Ovary (tissue), 10 donors: ENCODE measurements at places on chromosomes 13 and 19. TPM values are rescaled to one million over a fixed set of nuclear protein-coding genes. Genes with fewer than 3 reads are reported as not detected.

- no peak for DNase-seq
Measured at GRCh38 chr19:17370026-17370587, 7.0 kb downstream of the PLVAP start.

DNA sequence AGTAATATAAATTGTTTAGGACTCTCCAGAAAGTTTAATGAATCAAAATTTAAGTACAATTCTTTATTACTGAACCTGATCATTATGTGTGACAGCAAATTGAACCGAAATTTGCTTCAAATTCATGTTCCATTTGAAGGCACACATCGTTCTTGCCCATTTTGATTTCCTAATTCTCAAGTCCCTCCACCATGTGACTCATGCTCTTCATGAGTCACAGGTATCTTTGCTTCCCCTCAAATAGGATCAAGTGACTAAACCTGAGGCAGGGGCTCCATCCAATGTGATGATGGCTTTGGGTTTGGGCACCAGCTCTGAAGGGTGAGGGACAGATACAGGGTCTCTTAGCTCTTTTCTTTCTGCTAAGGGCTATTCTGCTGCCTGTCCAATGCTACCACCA, 86.1 kb downstream of the THSD1 start:
- DNase-seq: no peak

GRCh38 chr13:98399756-98400155, 177.2 kb downstream of the STK24 start:
- no peak for DNase-seq

Gene HSPH1
- 93.2 TPM for total RNA-seq

Gene OR10H5
- not detected for total RNA-seq

Gene SIGLEC11
- total RNA-seq: 77.6 TPM

GRCh38 chr19:13838435-13839129, 38.4 kb upstream of the NANOS3 start:
- DNase-seq: no peak

GRCh38 chr19:38289955-38290354, 14.1 kb upstream of the C19orf33 start:
- DNase-seq: no peak

DNA sequence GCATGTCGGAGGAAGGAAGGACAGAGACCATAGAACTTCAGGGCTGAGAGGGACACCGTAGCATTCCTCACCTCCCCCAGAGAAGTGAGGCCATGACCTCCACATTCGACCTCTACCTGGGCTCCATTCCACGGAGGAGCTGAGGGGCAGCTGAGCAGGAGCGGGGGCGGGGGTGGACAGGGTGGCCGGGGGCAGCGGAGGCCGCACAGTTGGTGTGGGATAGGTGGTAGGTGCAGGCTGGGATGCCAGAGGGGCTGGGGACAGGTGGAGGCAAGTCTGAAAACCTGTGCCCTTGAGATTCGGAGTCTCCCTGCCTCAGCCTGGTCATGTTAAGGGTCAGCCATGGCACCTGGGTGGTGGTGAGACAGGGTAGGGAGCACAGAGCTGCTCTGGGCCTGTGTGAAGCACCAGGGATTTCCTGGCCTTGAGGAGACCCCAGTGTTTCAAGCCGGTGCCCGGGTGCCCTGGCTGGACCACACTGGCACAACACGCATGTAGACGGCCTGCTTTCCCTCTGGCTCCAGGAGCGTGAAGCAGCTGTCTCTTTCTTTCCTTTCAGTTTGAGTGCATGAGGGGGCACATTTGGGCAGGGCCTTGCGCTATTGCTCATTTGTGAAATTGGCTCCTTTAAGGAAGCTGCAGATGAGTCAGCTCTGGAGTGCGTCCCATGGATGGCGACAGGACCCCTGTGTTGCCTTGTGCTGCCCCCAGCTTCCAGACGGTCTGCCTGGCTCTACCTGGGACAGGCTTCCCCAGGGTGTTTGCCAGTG, 51.8 kb downstream of the TSSK6 start:
- DNase-seq: peak; percentile 56

Gene CGB5
- not detected for total RNA-seq

Gene SIAH3
- total RNA-seq: not detected

DNA sequence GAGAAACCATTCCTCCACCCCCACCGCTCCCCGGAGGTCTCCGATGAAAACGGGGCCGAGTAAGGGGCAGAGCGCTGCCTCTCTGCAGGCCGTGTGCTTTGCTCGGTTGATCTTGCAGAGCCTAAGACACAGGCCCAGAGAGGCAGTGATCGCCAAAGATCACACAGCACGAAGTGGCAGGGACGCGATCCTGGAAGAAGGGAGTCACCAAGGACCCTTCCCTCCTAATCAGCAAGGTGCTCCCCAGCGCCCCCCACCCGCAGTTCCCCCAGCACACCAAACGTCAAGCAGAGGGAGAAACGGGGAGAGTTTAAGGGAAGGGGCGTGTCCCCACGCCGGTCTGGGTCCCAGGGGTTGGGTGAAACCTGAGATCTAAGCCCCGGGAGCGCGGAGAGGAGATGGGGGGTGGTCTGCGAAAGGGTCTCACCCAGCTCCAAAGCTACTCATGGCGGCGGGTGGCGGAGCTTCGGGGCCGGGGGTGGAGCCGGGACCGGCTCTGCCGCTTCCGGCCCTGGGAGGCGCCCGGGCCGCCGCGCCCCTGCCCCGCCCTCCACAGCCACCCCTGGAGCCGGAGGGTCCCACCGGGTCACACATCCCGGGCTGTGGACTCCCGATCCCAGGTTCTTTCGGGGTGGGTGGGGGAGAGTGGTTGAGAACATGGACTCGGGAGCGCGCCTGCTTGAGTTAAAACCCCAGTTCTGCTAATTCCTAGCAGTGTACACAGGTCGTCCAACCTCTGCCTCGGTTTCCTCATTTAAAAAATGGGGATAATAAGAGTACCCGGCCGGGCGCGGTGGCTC, at the start of gene EML2:
TSS of gene EML2 (minus strand) at position 468 of the 800 bp plus-strand sequence. CDS start at position 447, 21 bp downstream.
- DNase-seq: peak; percentile 50

DNA sequence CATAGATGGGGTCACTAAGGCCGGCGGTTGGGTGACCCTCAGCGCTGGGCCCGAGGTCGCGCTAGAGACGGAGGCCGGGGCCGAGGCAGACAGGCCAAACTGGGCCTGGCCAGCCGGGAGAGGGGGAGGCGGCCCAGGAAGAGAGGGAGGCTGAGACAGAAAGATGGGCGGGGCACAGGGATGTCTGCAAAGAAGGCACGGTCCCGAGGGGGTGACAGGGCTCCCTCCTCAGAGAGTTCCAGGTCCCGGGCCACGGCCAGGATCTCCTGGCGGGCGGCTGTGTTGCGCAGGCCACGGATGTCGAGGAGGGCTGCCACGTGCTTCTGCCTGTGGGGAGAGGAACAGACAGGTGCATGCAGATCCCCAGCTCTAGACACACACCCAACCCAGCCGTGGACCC, 32.2 kb downstream of the EXOC3L2 start:
- DNase-seq: no peak

GRCh38 chr19:20315543-20315942, 148.5 kb downstream of the ZNF486 start:
- no peak for DNase-seq

DNA sequence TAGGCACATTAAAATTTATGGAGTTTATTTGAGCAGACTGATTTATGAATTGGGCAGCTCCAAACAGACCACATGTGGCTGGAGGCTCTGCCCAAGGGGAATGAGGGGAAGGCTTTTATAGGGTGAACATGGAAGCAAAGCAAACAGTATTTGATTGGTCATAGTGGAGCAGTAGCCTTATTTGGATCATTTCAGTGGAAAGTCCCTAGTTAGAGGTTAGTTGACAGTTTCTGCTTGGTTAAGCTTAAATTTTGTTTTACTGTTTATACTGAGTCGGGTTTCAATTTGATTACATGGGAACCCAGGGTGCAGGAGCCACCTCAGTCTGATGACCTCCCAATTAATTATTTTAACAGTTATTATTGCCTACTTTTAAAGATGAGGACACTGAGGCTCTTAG, 140.5 kb downstream of the NDFIP2 start:
- DNase-seq: no peak

Gene ACER1
- not detected for total RNA-seq

GRCh38 chr19:49403404-49404187, 15.5 kb downstream of the KASH5 start:
- no peak for DNase-seq

DNA sequence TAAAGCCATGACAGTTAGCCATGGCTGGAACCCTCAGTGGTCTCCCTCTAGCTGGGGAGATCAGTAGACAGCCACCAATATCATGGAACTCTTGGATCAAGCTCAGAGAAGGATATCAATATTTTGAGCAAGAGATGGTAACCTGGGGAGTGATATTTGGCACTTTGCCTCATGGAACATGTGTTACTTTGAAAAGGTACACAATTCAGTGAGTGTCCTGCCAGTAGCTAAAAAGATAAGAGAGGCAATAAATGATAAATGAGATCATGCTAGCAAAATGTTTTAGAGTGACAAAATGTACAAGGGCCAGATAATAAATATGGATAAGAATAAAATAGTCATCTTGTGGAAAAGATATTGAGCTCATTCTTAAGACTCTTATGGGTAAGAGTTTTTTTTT, 1618.7 kb downstream of the OLFM4 start:
- no peak for DNase-seq

Gene HRC
- total RNA-seq: 2.7 TPM

Gene IGFL2
- not detected for total RNA-seq

DNA sequence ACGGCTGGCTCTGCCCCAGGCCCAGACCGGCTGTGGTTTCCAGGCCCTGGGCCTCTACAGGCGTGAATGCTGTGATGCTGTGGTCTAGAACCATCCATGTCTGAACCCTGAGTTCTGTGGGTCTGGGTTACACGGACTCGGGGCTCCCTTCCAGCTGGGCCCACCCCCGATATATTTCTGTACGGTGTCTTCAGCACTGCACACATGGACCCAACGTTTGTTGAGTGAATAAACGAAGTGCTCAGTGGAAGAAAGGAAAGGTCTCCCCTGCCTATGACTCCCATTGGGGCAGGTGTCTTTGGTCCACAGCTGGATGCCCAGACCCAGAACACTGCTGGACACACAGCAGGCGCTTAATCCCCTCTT, 6.7 kb downstream of the TEKTIP1 start:
- no peak for DNase-seq

DNA sequence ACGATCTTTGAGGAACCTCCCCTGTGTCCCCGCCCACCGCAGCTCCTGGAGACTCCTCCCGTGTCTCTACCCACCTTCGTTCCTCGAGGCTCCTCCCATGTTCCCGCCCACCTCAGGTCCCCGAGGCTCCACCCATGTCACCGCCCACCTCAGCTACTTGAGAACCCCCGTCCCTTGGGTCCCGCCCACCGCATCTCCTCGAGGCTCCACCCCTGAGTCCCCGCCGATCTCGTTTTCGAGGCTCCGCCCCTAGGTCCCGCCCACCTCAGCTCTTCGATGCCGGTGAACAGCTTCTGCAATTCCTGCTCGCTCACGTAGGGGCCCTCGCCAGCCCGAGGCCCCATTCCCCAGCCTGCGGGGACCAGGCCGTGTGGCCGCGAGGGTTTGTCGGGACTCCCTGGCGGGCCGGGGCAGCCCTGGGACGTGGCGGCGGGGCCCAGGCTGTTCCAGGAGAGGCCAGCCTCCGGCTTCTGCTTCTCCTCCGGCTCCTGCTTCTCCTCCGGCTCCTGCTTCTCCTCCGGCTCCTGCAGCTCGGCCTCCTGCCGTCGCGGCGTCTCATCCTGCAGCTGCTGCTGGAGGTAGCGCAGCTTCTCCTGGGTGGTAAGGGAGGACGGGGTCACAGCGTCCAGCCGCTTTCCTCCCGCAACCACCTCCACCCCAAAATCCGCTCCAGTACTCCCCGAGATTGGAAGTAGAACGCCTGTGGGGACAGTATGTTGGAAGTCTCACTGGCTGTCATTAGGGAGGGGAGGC, 16.7 kb downstream of the TSKS start:
- peak; percentile 63 for DNase-seq

DNA sequence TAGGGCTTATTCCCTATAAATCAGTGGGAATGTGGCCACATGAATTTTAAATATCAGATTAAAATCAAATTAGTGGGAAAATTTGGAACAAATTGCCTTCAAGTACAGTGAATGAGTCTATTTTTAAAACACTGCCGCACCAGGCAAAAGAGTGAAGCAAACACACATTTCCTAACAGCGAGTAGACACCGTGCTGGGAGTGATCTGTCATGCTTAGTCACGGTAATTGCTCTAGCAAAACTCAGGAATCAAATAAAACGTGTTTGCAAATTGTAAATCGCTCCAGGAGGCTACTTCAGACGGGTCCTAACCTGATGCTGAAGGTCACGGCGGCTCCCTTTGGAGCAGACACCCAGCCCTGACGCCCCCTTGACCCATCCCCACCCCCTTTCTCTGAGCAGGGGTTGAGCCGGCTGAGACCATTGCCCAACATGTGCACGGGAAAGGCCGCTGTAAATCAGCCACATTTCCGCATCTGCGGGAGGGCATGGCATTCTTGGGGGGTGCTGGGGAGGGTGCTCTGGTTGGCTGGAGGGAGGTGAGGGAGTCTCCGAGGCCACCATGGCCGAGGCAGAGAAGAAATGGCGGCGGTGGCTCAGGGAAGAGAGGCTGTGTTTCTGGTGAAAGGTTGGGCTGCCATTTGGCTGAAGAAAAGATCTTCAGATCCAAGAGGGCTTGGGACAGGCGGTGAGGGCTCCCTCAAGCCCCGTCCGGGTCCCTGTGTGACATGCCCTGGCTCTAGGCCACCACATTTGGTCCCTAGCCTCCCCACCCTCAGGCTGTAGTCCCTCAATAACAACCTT, 8.9 kb downstream of the CEBPA start:
- DNase-seq: no peak

Gene METTL21C
- total RNA-seq: not detected

- no peak for DNase-seq
Measured at GRCh38 chr13:97246596-97247158, 24.5 kb downstream of the MBNL2 start.

- no peak for DNase-seq
Measured at GRCh38 chr13:85197431-85197830, 601.8 kb downstream of the SLITRK6 start.

DNA sequence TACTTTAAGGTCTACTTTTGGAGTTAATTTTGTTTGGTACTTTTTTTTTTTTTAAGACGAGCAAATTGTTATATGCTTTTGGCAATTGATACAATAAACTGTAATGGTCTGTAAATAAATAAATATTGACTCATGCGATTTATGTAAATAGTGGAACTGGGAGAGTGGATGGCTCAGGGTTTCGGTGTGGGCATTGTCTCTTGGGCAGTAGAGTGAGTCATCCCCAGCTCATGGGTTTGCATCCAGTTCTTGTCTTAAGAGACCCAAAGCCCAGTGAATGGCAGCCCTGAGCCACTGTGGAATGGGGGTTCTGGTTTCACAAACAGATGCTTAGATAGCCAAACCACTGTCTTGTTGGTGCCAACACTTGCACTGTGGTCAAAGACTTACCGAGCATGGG, 33.0 kb downstream of the FGF9 start:
- DNase-seq: no peak

Gene FGF14
- not detected for total RNA-seq
